ENCODE measurements at places on chromosomes 12 and 14.

DNA sequence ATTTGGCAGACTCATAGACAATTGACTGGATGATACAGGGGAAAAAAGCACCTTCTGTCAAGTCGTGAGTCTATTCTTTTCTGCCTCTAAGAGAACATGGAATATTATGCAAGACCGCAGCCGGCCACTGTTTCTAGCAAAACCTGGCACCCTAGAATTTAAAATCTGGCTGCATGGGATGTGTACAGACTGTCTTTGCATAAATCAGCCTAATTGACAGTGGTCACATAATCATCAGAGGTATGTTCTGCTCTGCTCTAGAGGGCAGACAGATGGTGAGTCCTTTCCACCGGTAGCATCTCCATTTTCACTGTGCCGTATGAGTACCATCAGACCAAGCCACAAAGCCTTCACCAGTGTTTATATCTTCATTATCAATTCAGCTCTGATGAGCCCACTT is 80.6 kb downstream of the KCNK10 start:
- no peak for DNase-seq

GRCh38 chr12:114248527-114248926 is 157.4 kb downstream of the TBX5 start:
- DNase-seq = no peak

GRCh38 chr12:42834062-42834461 is 244.5 kb upstream of the PRICKLE1 start:
- no peak for DNase-seq

DNA sequence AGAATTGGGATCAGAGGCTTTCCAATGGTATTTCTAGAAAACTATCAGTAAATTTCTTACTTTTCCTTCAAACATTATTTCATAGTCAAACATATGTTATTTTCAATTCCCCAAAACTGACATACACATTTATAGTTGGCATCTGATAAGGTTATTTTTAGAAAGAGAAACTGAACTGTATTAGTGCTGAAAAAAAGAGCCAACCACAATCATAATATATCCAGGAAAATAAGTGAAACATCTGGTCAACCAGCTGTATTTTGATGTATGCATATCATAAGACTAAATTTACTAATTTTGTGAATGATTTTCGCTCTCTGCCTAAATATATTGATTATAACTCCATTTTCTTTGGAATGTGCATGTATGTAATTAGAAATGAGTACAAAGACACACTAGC is 554.2 kb downstream of the FLRT2 start:
- DNase-seq = peak; percentile 41

DNA sequence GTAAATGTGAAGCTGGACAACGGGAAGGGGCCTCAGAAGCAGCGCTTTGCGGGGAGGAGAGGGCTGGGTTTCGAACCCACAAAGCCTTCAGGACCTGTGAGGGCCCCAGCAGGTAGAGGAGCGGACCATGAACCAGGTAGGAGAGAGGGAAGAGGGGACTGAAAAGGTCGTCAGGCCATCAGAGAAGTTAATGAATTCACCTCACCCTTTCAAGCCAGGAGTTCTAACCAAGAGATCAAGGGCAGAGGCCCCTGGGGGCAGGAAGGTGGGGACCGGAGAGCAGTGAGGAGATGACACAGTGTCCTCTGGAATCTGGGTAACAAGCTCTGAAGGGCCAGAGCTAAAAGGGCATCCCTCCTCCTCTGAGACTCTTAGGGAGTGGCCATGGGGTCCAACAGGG is 19.4 kb downstream of the SERPINA1 start:
- DNase-seq = no peak

GRCh38 chr12:39239490-39240486 is 203.1 kb downstream of the KIF21A start:
- DNase-seq = no peak

DNA sequence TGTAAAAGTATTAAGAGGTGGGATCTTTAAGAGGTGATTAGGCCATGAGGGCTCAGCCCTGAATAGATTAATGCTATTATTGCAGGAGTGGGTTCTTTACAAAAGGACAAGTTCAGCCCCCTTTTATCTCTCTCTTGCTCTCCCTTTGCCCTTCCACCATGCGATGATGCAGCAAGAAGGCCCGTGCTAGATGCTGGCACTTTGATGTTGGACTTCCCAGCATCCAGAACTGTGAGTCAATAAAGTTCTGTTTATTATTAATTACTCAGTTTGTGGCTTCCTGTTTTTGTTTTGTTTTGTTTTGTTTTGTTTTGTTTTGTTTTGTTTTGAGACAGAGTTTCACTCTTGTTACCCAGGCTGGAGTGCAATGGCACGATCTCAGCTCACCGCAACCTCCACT is 10.1 kb downstream of the RNASE1 start:
- DNase-seq = no peak

DNA sequence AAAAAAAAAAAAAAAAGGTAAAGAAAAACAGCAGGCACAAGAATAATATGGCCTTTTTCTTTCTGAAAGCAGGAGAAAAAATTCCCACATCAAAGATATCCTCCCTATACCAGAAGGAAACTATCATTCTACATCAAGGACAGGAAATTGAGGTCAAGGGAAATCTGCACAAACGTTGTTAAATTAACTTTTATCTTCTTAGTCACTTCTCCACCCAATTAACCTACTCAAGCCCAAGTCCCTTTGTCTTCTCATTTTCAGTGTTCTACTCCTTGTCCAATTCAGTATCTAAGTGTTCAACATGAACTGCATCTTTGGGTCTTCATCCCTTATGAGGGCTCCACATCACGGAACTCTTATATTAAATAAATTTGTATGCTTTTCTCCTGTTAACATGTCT is 15.7 kb downstream of the NDUFA12 start:
- peak; percentile 19 for DNase-seq

DNA sequence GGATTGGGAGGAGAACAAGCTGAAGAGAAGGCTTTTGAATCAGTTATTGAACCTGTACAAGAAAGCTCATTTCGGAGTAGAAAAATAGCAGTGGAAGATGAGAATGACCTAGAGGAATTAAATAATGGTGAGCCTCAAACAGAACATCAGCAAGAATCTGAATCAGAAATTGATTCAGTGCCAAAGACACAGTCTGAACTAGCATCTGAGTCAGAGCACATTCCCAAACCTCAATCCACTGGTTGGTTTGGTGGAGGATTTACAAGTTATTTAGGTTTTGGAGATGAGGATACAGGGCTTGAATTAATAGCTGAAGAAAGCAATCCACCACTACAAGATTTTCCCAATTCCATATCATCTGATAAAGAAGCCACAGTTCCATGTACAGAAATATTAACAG is 13.5 kb downstream of the MIA2 start:
- DNase-seq = no peak

GRCh38 chr12:93116632-93117031 is 187.5 kb upstream of the EEA1 start:
- DNase-seq = no peak

GRCh38 chr14:72891666-72892102 is 2.2 kb downstream of the DPF3 start:
- no peak for DNase-seq

- no peak for DNase-seq
Measured at GRCh38 chr14:94374116-94374515, 14.3 kb downstream of the SERPINA1 start.

- DNase-seq = peak; percentile 51
Measured at GRCh38 chr14:26163761-26164160, 434.1 kb downstream of the NOVA1 start.
